Posterior cingulate gyrus (tissue), 11 donors: ENCODE measurements at places on chromosomes 2 and 18.

- peak; percentile 53 for DNase-seq
Observed at GRCh38 chr2:238100049-238100820, at the start of gene ESPNL. Gene ESPNL (plus strand): TSS chr2:238100340. CDS start chr2:238100420, 80 bp downstream.

- no peak for DNase-seq
Observed at GRCh38 chr2:101759162-101759561, 61.7 kb downstream of the MAP4K4 start.

- no peak for DNase-seq
Observed at GRCh38 chr2:155442088-155442487, 743.6 kb downstream of the KCNJ3 start.

DNA sequence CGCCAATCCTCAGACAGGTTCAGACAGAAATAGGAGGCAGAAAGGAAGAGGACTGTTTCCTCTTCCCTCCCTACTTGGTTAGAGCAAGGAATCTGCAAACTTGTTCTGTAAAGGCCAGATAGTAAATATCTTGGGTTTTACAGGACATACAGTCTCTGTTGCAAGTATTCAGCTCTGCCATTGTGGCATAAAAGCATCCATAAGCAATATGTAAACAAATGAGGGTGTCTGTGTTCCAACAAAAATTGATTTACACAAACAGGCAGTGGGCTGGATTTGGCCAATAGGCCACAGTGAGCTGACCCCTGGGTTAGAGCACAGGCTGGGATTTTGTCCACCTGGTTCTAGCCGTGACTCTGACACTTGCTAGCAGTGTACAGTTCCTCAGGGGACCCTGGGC is 89.4 kb downstream of the NRP2 start:
- DNase-seq, result no peak

- no peak for DNase-seq
Observed at GRCh38 chr18:58310517-58310916, 266.5 kb downstream of the NEDD4L start.
